Right renal pelvis (tissue), 4 donors: ENCODE measurements at places on chromosomes 5 and 9. TPM values are rescaled to one million over a fixed set of nuclear protein-coding genes. Genes with fewer than 3 reads are reported as not detected.

NR2F1-AS1 gene
- 61.5 TPM for polyA plus RNA-seq

SIT1 gene
- 0.43 TPM for polyA plus RNA-seq

ZFP37 gene
- polyA plus RNA-seq: 15.5 TPM

SARDH gene
- polyA plus RNA-seq: 13.7 TPM

CA9 gene
- 0.61 TPM for polyA plus RNA-seq

CDC23 gene
- polyA plus RNA-seq: 66.0 TPM

SLC4A9 gene
- 19.5 TPM for polyA plus RNA-seq

KCNV2 gene
- 0.09 TPM for polyA plus RNA-seq

IRX4 gene
- 0.50 TPM for polyA plus RNA-seq

CDC25C gene
- 7.0 TPM for polyA plus RNA-seq

IER5L gene
- polyA plus RNA-seq: 11.7 TPM

SPINK5 gene
- 0.63 TPM for polyA plus RNA-seq

NR5A1 gene
- not detected for polyA plus RNA-seq

C5orf52 gene
- not detected for polyA plus RNA-seq

TAS2R1 gene
- 0.21 TPM for polyA plus RNA-seq

SCGB3A1 gene
- polyA plus RNA-seq: 1.6 TPM

WDR38 gene
- polyA plus RNA-seq: 0.48 TPM

BHMT gene
- polyA plus RNA-seq: 190 TPM

OBP2B gene
- polyA plus RNA-seq: not detected

HAVCR1 gene
- polyA plus RNA-seq: 2.4 TPM

VCAN gene
- polyA plus RNA-seq: 324 TPM

LTC4S gene
- 6.6 TPM for polyA plus RNA-seq

ZNF366 gene
- polyA plus RNA-seq: 3.4 TPM
